ENCODE measurements at places on chromosomes 12 and 14.

GRCh38 chr12:72028966-72029365, 90.3 kb downstream of the TPH2 start:
- DNase-seq: no peak

GRCh38 chr12:25194214-25194613, 746 bp downstream of the DNAI7 start:
- no peak for DNase-seq

DNA sequence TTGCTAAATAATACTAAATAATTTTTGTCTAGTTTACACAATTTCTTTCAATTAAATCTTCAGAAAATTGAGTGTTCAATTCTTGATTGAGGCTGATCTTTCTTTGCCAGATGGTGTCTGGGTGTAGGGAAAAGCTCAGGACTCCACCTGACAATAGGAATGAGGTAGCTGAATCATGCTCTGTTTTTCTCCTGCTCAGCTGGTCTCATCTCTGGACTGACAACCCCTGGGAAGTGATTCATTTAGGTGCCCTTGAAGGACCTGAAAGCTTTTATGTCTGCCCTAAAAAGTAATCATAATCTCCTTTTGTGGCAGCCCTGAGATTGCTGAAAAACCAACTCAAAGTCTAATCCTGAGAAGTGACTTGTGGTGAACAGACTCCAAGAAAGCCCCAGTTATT, 255.4 kb downstream of the ETNK1 start:
- DNase-seq: no peak

- no peak for DNase-seq
Measured at GRCh38 chr14:69999261-69999674, 120.1 kb downstream of the SMOC1 start.

GRCh38 chr12:16602412-16602811, 3.5 kb downstream of the LMO3 start:
- no peak for DNase-seq

- DNase-seq: no peak
Measured at GRCh38 chr14:61150851-61151250, 130.3 kb downstream of the TMEM30B start.

DNA sequence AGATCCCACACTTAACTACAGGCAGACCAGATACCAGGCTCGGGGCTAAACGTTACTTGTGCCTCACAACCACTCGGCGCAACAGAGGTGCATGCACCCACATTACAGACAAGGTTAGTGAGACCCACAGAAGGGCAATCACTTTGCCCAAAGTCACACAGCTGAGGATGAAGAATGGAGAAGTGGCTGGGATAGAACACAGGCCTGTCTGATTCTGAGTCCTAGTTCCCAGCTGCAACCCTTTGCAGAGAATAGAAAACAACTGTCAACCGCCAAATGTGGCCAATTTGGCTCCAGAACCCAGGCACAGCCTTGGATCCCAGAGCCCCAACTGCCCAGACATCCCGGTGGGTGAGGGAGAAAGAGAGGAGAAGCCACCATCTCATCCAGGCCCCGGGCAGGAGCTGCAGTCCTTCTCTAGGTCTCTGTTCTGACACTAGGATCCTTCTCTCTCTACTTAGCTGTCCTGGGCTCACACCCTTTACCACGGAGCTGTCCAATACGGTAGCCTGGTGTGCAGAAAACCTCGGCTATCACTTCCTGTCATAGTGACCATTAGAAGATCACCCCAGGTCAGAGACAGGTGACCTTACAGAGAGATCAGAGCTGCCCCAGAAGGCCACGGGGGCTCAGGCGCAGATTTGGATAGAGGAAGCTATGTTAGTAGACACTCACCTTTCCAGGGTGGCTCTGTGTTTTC, 59.1 kb downstream of the FAM222A start:
- no peak for DNase-seq

DNA sequence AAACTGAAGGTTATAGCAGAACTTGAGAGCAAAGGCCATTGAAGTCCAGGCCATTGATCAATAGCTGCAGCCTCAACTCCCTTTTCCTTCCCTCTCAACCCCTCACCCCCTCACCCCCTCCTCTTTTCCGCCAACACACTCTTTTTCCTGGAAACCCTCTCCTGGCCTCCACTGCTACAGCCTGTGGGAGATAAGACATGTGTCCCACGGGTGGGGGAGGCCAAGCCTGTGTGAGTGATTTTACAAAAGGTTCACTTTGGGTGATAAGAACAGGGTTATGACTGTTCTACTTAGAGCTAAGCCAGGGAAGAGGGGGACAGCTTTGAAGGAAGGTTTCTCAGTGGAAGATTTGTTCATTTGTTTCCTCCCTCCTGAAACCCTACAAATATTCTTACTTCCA, 9.2 kb upstream of the FGF23 start:
- no peak for DNase-seq

DNA sequence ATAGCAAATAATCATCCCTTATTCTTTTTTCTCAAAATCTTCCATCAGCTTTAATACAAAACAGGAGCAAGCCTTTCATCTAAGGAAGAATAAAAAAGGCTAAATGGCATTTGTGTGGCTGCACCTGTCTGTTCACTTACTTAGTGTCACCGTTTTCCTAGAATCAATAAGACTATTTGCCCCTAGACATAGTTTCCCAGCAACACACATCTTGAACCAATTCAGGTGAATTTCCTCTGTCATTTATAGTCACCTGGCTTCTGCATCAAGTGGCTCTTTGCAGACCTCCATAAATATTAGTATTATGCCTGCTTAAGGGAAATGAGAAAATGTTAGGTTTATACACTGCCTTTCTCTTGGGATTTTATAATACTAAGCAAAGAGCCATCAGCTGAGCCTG, 17.4 kb upstream of the GCH1 start:
- DNase-seq: no peak

DNA sequence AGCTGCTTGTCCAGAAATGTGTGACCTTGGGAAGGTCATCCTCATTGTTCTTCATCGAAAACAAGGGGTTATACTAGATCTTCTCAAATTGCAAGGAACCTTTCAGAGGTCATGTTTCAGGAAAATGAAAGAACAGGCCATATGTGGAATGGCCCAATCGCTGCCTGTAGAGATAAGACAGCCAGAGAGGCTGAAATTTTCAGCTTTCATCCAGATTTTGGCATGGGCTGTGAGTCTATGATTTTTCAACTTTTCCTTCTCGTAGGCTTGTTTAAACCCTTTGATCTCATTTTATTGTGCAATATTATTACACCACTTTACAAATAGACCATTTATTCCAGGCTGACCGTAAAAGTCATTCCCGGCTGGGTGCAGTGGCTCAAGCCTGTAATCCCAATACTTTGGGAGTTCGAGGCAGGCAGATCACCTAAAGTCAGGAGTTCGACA, 17.1 kb upstream of the ATXN2 start:
- DNase-seq: no peak

DNA sequence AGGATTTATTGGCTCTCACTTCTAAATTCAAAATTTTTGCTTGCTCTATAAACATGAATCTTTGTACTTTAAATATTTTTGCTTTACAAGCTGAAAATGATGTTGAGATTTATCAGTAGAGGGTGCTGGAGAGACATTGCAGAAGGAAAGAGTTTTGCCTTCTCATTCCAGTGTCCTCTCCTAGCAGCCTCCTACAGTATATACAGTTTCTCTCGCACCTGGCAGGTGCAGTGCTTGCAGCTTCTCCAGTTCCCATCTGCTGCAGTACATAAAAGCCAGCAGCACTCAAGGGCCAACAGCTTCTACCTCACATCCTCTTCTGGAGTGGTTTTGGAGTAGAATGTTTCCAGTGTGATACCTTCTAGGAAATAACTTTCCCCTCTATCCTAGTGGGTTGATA, 601.8 kb upstream of the ATXN7L3B start:
- DNase-seq: no peak

DNA sequence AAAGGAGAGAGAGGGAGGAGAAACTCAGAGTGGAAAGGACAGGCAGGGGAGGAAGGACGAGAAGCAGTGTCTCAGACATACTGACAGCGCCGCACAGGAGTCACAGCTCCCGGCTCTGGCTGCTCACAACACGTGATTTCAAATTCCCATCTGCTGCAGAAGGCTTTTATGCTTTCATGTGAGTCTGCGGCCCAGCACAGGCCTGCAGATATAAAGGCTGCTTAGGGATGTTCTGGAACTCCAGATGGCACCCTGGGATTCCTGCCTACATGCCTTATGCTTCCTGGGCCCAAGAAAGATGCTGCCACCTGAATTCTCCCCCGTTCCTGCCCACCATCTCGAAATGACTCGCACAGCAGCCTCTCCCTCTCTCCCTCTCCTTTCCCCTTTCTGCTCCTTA, 89.6 kb downstream of the NUAK1 start:
- DNase-seq: no peak

DNA sequence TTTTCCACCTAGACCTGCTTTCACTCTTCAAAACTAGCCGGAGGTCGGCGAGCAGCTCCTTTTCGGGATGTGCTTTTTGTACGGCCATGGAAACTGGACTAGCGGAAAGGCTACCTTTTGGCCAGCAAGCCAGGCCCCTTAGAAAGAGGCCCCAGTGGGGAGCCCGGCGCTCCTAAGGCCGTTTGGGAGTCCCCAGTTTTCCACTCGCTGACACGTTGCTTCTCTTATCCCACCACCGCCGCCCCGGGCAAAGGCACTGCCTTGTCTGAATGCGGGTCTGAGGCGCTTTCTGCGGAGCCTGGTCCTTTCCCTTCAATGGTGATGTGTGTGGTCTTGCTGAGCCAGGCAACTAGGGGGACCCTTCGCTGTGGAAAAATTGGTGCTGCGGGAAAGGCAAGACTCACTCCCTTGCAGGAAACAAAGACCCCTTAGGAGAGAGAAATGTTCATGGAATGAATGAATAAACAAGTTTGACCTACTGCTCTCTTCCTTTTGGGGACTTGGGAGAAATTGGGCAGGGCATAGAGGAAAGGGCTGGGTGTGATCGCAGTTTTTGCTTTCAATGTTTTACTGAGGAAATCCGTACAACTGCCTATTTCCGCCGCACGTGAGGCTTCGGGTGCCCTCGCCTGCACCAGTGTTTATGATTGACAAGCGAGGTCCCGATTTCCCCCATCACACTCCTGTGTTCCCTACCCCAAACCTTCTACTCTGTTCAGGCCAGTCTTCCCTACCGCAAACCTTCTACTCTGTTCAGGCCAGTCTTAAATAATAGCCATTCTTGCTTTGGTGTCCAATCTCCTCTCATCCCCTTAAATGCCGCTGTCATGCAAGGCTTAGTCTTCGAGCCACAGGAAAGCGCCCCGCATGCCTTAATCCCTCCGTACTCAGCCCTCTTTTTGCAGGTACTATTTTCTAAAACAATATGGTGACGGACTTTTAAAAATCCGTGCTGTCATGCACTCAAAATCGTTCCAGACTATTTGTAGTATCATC, 1.0 kb upstream of the SLC38A2 start:
- no peak for DNase-seq

DNA sequence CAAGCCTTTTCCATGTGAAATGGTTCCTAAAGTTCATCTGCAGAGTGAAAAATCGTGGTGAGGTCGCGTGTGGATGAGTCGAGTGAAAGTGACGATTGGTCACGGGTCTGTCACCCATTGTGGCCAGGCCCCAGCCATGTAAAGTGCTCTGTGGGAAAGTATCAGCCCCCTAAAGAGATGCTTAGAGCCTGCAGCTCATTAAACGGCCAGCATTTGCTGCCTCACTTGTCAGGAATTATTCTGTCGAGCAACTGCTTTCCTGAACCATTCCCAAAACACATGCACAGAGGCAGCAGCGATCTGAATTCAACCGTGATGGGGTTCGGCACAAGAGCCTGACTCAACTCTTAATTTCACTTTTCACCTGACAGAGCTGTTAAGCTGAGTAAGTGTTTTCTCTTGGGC, 16.0 kb downstream of the DBX2 start:
- DNase-seq: no peak

- DNase-seq: no peak
Measured at GRCh38 chr12:100450735-100451134, 22.9 kb upstream of the NR1H4 start.
